Stomach (tissue), 19 donors: ENCODE measurements at places on chromosomes 1 and 21.

- DNase-seq = peak; percentile 94
Observed at GRCh38 chr1:33367485-33368405, 46.8 kb upstream of the A3GALT2 start.

GRCh38 chr1:33161061-33161681, 20.7 kb downstream of the TRIM62 start:
- DNase-seq = no peak

GRCh38 chr1:87853576-87854351, 525.1 kb downstream of the LMO4 start:
- DNase-seq = no peak

GRCh38 chr1:98792123-98792522, 130.6 kb downstream of the SNX7 start:
- DNase-seq = peak; percentile 29

DNA sequence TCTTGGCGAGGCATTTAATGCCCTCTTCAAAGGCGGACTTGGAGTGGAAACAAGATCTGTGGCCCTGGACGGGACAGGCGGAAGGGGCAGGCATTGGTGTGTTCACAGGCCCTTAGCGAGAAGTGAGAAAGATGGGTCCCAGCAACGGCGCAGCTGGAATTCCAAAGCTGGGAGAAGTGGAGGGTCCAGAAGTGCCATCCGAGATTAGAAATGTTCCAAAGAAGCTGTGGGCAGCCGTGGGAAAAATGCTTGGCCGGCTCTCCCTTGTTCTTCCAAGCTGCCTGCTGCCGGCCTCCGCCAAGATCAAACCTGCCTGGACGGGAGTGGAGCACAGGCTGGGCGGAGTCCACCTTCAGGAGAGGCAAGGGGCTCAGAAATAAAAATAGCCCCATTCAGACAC, 69.4 kb upstream of the ACTRT2 start:
- no peak for DNase-seq

DNA sequence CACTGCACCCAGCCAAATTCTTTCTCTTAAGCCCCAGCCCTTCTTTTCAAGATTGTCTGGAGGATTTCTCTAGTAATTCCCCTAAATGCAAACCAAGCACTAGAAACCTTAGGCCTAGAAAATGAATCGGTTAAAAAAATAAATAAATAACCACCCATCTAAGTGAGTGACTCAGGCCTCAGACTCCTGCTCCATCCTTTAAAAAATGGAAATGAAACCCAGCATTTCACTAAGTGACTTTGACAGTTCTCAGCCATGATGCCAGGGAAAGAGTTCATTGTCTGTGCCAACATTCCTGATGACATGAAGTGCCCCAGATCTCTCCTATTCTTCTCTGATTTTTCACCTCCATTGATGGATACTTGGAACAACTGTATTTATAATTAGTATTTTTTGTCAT, 415.2 kb upstream of the DAB1 start:
- no peak for DNase-seq

- peak; percentile 12 for DNase-seq
Observed at GRCh38 chr1:69648486-69648885, 80.8 kb downstream of the LRRC7 start.

DNA sequence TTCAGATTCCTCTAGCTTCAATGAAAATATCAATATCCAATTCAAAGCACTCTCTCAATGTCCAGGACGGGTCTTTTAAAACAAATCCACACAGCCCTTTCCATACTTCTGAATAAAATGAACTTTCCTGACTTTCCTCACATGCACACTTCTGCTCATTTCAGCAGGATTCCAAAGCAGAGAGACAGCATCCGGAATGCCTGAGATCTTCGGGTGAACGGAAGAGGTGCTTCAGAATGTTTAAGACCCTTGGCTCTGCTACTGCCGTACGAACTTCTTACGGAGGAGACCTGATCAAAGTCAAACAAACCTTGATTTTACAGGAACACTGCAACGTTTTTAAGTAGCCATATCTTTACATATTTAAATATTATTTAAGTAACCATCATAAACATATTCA, 245.7 kb downstream of the PTBP2 start:
- DNase-seq = no peak

GRCh38 chr21:46001821-46002681, 20.5 kb downstream of the COL6A1 start:
- peak; percentile 23 for DNase-seq

GRCh38 chr1:2318314-2319278, 72.8 kb downstream of the MORN1 start:
- DNase-seq = no peak

- DNase-seq = no peak
Observed at GRCh38 chr1:106793651-106794050, 262.8 kb upstream of the PRMT6 start.

DNA sequence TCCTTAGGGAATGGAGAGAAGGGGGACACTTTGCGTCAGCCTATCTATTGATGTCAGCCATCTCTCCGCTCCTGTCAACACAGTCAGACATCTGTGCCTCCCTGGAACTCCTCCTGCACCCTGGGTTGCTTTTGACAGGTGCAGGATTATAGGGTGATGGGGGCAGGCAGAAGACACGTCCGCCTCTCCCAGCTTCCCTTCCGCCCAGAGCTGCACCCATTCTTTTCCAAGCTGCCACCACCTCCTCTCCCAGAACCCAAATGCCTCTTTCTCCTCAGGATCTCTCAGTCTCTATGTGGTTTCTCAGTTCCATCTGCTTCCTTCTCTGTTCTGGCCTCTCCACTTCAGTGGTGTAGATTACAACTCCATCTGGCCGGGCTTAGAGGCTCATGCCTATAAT, 17.1 kb upstream of the KIF1B start:
- no peak for DNase-seq

GRCh38 chr21:17925000-17925610, 105.9 kb upstream of the C21orf91 start:
- peak; percentile 86 for DNase-seq

GRCh38 chr1:164950541-164950986, 391.6 kb downstream of the PBX1 start:
- no peak for DNase-seq

GRCh38 chr21:33373451-33373850, 29.8 kb upstream of the IFNGR2 start:
- DNase-seq = no peak

GRCh38 chr1:1403653-1404052, 3.4 kb downstream of the MRPL20 start:
- DNase-seq = no peak

- DNase-seq = no peak
Observed at GRCh38 chr1:63772201-63772600, 1.6 kb upstream of the ROR1 start.

DNA sequence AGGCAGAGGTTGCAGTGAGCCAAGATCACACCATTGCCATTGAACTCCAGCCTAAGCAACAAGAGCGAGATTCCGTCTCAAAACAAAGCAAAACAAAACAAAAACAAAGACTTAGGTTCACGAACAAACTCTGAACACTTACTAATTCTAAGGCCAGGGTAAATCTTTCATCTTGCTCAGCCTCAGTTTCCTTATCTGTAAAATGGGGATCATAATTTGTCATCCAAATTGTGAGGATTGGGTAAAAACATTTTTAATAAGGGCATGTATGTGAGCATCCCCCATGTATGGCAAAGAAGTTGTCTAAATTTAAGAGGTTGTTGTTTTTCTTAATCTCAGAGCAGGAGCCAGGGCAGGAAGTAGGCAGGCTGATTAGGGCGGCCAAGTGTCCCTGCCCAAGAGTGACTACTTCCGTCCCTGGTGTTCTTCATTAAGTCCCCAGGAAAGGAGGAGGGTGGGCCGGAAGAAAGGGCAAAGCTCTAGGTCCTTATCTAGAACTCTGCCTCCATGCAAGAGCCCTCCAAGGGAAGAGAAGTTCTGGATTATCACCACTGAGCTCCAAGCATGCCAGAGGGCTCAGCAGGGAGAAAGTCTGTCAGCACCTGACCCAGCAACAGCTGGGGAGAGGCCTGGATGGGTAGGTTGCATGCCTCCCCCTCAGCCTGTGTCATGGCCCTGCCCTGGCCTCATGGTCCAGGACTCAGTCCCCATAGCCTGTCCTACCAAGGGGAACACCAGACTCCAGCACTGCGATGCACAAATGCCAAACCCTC, 49.9 kb upstream of the CLIC4 start:
- no peak for DNase-seq

- no peak for DNase-seq
Observed at GRCh38 chr1:51818487-51818886, 60.0 kb downstream of the NRDC start.

GRCh38 chr21:31509194-31510017, 150.1 kb upstream of the SOD1 start:
- peak; percentile 33 for DNase-seq

GRCh38 chr1:154913273-154913672, 23.2 kb downstream of the PMVK start:
- DNase-seq = no peak

DNA sequence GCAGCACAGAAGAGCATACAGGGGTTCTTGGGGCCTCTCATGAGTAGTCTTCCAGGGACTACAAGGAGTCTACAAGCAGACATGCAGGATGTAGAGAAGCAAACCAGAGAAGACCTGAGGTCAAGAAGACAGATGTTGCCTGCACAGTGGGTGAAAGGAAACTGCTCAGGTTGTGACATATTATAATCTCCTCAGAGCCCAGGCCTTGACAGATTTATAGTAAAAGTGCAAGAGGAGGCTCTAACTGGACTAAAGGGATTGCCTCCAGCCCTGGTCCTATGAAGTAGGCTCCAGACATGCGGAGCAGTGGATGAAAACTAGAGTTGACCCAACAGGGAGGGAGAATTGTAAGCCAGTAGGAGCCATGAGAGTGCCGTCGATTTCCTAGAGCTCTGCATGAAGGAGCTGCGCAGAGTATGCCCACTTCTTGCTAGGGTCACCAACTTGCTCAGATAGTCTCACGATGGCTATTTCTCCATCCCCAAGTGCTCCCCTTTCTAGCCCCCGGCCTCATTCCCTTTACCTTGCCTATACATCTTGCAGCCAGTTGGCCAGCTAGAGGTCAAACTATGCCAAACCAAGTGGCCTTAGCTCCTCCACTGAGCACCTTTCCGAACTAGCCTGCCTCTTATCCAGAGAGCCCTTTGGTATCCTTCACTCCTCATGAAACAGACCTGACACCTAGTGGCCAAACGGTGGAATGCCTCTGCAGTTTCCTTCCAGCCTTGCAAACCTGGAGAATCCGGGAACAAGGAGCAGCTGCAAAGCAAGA, 36.2 kb upstream of the IPO9 start:
- DNase-seq = peak; percentile 81

DNA sequence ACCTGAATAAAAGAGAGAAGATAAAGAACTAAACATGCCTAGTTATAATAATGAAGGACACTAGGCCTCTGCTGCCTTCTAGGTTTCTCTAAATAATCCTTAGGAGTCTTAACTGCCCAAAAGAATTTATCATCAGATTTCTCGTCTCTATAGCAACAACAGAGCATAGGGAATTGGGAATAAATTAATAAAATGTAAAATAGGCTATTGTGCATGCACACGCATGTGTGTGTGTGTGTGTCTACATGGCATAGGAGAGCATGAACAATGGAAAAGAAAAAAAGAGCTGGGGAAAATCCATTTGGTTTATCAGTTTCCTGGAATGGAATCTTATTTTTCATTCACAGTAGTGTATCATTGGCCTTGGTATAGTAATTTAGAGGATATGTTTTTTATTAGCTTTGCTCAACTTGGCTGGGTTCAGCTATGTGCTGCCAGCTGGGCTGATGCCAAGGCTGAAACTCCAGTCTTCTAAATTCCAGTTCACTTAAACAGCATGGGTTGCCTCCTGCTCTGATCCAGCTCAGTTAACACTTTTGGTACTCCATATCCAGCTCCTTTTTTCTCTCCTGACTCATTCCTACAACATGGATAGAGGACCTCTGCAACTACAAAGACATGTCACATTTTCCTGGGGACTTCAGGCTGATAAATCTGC, 80.6 kb upstream of the SLFNL1 start:
- DNase-seq = peak; percentile 94

- no peak for DNase-seq
Observed at GRCh38 chr1:239833723-239834122, 258.0 kb upstream of the FMN2 start.

- no peak for DNase-seq
Observed at GRCh38 chr1:31198150-31198549, 41.5 kb downstream of the NKAIN1 start.

DNA sequence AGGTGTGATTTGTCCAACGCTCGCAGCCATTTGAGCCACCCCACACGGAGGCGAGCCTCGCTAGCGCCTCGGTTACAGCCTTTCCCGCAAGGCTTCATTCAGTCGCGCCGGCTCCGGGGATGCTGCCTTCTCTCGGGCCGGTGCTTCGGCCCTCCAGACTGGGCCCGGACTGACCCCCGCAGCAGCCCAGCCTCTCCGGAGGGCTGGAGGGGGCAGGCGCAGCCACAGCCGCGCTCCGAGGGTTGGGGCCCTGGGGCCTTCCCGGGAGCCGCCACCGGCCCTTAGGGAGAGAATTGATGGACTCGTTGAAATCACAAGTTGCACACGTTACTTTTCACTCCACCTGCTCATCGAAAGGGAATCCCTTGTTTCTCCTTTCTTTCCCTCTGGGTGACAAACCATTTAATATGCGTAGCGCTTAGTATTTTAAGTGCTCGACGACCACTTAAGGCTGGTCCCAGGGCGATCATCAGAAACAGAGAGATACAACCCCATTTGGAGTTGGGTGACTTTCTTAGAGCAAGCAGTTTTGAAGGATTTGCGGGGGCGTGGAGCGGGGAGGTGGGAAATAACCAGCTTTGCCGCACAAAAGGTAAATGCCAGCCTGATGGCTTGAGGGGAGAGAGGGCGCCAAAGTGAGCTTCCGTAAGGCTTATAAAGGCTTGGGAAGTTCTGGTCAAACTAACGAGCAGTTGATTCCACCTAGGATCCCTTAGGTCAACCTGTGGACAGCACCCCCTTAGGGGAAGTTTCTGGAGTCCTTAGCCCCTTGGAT, 24.6 kb upstream of the ENAH start:
- no peak for DNase-seq

DNA sequence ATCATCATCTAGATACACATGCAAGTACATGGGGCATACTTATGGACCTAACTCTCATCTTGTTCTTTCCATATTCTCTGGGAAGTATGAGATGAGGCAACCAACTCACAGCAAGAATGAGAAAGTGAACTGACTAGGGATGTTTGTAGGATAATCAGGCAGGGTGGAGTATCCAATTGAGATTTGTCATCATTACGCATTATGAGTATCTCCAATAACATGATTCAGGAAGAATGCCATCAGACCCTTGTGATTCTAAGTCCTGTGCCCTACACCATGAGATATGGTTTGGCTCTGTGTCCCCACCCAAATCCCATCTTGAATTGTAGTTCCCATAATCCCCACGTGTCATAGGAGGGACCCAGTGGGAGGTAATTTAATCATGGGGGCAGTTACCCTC, 154.0 kb downstream of the SLC30A10 start:
- DNase-seq = no peak

DNA sequence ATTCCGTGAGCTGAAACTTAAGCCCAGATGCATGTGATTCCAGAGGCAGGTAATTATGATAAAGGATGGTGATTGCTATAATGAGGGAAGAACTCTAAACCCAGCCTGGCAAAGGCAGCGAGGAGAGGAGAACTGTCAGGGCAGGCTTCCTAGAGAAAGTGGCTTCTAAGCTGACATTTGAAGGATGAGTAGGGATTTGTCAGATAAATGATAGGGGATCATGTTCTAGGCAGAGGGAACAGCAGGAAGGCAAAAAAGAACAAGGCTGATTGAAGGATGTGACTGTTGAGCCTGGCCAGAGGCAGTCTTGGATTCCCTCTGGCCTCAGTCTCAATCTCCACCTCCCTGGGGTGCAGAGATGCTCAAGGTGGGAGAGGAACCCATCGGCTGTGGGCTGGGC, 146.4 kb upstream of the POU3F1 start:
- no peak for DNase-seq
